ENCODE measurements at places on chromosomes 6 and 20.

- DNase-seq, result no peak
Observed at GRCh38 chr20:12051206-12052163, 133.8 kb downstream of the BTBD3 start.

DNA sequence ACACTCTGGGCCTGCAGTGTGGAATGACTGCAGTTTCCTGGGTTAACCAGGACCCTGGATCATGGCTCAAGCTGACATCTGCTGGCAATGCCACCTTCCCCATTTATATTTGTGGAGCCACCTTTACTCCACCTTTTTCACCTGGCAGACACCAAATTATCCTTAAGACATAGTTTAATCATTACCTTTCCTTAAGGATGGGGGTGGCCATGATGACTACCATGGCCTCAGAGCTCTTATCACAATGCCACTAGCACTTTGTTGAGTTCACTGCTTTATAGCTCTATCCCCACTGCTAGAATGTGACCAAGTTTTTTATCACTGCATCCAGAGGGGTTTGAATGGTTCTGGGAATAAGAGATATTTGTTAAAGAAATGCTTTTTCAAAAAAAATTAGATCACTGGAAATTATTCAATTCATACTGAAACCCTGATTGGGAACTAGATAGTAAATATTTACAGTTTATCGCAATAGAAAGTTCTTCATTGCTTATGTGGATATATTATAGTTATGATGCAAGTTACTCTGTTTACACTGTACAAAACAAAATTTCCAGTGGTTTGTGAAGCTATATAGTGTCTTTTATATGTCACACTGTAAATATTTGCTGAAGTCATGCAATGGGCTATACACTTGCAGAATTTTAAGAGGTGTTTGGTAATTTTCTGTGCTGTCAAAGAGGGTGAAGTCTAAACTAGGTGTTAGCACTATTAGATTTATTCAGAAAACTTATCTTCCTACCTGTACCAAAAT, 37.3 kb upstream of the IFNGR1 start:
- DNase-seq, result no peak

DNA sequence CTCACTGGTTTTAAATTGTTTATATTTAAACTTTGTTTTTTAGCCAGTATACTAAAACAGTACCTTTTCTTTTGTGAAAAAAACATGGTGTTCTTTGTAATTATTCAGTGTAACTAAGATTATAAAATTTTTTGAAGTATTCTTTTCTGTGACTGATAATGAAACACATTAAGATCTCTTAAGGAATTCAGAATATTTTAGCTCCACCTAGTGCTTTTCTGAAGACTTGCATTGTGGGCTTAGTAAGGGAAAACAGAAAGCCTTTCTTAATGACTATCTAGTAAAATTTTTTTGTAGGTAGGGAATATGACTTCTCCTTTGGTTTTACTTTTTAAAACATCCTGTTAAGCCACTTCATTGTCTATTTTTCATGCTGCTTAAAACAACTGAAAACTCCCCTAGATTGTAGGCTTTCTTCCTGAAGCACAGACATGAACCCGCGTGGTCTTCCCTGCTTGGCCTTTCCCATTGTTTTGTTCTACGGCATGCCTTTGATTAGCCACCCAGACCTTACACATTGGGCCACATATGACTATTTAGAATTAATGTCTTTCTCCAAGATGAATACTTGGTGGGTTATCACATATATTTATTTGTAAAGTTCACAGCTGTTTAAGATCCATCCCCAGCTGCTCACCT, 72.1 kb downstream of the AFDN start:
- no peak for DNase-seq

DNA sequence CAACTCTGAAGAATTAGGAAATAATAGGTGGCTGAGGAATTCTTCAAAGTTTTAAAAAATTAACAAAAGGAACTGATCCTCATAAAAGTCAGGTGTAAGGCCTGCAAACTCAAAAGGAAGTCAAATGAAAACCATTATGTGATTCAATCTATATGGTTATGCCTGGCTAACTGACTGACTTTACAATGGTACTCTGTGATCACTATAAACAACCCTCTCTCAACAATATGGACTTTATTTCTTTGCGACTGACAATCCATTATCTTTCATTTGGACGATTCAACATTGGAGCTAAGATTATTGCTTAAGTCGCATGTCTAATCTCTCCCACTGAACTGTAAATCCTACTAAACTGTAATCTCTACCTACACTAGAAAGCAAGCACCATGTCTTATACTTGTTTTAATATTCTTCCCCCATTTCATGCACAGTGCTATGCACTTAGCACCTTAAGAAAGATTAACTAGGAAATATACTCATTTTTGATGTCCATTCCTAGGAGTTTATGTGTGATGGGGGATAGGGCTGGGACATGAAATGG, 1.4 kb downstream of the STK38 start:
- no peak for DNase-seq

DNA sequence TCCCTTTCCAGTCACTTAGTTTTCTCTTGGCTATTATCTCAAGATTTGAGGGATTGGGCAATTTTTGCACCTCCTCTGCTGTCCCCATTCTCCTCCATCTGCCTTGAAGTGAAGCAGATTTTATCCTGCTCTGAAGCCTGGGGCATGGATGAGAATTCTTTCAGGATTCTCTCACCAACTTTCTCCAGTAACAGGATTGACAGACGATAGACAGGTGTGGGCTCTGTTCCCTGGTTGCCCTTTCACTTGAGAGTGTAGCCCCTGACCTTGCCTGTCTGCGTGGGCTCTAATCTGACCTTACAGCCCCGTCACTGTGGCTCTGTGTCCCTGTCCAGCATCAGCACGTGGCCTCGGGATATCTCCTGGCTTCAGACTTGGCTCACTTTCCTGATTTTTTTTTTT, 27.1 kb downstream of the CDYL start:
- no peak for DNase-seq

DNA sequence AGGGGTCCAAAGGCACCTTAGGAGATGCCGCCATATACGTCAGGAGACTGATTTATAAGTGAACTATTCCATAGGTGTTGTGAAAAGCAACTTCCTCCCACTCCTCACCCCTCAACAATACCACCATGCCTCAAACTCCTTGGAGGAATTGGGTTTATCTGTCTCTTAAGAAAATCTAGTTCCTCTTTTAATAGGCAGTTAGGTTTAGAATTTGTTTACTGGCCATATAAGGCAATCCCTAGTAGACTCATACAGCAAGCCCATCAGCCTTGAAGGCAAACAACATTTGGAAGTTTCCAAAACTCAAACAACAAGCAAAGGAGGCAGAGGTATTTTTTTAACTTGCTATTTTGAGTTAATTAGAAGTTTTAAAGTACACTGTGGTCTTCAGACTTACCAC, 66.1 kb downstream of the PRND start:
- no peak for DNase-seq

GRCh38 chr6:99498421-99498820, 16.8 kb downstream of the USP45 start:
- no peak for DNase-seq

DNA sequence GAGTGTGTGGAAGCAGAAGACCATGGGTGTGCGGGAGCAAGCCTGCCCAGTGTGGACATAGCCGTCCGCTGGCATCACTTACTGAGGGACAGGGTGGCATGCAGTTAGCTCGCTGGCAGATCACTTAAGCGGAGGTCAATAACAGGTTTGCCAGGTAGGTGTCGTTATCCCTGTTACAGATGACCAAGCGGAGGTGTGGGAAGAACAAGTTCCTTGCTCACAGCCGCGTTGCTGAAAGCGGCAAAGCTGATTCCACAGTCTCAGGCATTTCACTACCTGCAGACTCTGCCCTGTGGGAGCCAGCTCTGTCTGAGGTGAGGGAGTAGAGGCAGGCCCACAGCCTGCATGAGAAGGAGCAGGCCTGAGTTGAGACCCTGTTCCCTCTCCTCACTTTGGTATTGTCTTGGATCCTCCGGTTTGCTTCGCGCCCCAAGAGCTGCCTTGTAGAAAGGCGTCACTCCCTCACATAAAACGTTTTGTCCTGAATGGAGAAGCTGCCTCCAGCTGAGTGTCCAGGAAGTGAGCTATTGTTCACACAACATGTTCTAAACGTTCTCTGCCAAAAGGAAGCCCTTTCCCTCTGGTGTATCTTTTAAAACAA, 96.9 kb downstream of the TCP11 start:
- DNase-seq, result no peak

- peak; percentile 75 for DNase-seq
Observed at GRCh38 chr6:113856625-113857555, at the start of gene MARCKS. Gene MARCKS, plus strand, starts transcription at chr6:113857345. Its CDS starts 401 bp downstream, at chr6:113857746.

DNA sequence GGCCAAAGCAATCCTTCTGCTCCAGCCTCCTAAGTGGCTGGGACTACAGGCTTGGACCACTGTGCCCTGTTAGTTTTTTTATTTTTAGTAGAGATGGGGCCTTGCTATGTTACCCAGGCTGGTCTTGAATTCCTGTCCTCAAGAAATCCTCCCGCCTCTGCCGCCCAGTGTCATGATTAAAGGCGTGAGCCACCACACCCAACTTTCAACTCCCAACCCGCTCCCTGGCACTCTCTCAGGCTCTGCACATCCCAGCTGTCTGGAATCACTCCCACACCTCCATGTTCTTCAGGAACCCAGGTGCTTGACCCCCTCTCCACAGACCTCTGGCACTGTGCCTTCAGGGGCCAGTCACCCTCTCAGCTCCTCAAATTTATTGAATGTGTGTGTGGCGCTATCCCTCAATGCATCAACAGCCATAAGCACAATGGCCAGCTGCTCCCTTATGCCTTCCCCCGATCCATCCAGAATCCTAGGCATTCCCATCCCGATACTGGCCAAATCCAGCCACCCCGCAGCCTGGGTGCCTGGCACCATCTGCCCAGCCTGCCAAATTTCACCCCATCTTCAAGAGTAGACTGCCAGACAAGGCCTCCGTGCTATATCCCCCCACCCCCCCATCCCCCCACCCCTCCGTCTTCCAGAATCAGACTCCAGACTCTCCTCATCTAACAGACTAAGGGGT, 647 bp upstream of the POU5F1 start:
- no peak for DNase-seq

GRCh38 chr6:169854813-169855212, 103.4 kb downstream of the ERMARD start:
- DNase-seq, result no peak
